ENCODE measurements at places on chromosomes 13 and 19.

DNA sequence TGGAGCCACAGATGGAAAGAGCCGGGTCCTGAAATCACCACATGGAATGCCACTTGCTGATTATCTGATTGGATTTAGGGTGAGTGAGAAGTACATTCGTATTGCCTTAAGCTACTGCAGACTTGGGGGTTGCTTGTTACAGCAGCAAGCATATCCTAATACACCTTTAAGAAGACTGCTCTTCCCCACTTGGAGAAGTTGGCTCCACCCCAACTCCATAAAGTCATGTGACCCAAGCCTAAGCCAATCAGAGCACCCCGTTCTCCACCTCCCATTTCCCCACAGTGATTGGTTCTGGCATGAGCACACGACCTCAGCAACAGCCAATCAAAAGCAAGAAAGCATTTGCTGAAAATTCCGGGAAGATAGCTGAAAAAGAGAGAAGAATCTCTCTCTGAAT, 23.1 kb downstream of the CACNA1A start:
- no peak for DNase-seq

DNA sequence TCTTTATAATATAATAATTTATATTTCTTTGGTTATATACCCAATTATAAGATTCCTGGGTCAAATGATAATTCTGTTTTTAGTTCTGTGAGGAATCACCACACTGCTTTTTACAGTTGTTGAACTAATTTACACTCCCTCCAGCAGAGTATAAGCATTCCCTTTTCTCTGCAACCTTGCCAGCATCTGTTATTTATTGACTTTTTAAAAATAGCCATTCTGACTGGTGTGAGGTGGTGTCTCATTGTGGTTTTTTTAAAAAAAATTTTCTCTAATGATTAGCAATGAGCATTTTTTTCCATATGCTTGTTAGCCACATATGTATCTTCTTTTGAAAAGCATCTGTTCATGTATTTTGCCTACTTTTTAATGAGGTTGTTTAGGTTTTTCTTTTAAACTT, 122.2 kb downstream of the ZNF486 start:
- DNase-seq = no peak

DNA sequence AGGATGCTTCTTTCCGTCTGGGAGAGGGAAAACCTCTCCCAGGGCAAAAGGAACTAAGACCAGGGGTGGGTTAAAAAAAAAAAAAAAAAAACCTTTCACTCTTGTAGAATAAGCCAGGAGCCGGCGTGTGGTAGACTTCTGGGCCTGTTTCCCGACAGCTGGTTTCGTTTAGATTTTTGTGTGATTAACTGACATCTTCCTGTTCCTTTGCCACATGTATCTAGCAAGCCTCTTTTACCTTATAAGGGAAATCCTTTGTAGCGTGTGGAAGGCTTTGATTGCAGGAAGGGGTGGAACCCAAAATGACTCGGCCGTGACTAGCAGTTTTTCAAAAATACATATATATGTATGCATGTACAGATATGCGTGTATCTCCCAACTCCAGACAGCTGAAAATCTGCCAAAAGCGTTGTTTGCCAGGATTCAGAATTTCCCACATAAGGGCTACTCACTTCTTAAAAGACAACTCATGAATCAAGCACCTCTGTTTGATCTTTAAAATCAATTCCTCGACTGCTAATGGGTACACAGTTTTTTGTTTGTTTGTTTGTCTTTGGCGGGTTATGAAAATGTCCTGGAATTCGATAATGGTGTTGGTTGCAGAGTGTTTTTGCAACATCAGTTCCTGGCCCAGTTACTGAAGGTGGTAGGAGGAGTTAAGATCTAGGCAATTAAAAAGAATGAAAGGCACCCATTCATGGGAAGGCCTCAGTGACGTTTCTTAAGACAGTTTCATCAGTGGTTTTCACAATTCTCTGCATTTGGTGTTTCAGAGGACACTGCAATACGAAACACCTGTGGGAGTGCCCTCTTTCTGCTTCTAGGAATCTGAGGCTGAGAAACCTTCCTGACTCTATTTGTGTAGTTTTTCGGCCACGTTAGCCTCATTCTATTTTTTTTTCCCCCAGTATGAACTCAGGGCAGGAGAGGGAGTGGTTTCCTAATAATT, 2.7 kb downstream of the TPM4 start:
- DNase-seq = no peak

GRCh38 chr19:44671400-44671799, at the start of gene CEACAM19:
CEACAM19 (plus strand) TSS chr19:44671482; CDS start chr19:44671932, 450 bp downstream.
- DNase-seq = no peak

DNA sequence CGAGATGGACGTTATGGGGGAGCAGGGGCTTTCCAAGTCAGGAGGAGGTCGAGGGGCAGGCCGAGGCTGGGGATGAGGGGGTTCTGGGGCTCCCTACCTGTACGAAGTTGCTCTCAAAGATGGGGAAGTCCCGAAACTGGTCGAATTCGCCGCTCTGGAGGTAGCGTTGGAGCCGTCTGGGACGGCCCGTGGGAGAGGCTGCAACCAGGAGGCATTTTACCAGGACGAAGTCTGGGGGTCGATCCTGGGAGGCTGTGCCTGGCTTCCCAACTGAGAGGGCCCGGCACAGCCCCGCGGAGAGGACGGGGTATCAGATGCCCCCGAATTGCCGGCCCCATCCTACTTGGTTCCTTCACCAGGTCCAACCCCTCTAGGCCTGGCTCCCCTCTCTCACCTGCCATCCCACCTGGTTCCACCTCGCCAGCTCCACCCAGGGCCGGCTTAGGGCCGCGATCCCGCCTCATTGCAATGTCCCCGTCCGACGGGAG, 527 bp upstream of the EMC10 start:
- no peak for DNase-seq

- no peak for DNase-seq
Observed at GRCh38 chr13:28117689-28118377, 17.5 kb upstream of the FLT3 start.

DNA sequence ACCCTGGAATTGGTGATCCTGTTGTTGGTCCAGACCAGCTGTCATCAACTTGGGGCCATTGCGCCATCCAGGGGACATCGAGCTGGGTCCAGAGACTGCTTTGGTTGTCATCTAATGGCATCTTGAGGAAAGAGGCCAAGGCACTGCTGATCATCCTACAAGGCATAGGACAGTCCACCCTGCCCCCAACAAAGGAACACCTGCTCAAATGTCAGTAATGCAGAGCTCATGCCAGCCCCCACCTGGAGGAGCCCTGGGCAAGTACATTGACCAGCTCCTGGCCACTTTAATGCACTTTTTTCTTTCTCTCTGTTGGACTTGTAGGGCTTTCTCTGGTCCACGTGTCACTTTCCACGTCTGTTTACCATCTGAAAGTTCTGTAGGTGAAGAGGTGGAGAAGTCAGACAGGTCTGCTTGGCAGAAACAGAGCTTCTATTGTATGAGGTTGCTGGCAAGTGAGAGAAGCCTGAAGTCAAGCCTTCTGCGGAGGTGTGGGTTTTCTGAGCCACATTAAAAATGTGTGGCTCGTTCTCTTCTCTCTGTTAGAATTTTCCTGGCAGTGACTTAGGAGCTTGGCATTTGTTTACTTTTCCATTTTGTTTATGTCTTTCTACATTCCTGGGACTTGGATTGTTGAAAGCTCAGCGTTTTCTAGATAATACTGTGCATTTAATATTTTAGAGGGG, 124.0 kb upstream of the RNF113B start:
- no peak for DNase-seq

DNA sequence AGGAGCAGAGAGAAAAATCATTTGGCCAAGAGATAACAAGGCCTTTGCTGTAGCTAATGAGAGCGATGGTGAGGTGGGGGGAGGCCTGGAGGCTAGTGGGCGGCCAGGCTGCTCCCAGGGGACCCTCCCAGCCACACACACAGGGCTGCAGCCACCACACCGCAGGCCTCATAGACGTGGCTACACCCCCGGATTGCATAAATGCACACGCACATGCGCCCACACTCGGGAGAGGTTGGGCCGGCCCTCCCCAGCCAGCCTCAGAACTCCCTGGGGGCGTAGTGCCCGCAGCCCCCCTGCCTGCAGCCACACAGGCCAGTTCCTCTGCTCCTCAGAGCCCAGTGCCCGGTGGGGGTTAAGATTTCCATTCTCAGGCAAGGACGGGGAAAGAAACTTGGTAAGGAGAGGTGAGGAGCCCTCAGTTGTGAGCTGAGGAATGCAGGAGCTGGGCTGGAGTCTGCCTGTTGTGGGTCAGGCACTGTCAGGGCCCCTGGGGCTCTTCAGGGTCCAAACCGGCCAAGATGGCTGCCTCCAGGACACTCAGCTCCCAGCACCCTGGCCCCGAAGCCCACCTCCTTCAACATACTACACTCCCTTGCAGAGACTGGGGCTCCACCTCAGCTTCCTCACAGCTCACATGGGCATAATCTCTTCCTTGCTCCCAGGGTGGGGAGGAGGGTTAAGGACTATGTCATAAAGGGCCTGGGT, 8.0 kb downstream of the PTH2 start:
- no peak for DNase-seq

DNA sequence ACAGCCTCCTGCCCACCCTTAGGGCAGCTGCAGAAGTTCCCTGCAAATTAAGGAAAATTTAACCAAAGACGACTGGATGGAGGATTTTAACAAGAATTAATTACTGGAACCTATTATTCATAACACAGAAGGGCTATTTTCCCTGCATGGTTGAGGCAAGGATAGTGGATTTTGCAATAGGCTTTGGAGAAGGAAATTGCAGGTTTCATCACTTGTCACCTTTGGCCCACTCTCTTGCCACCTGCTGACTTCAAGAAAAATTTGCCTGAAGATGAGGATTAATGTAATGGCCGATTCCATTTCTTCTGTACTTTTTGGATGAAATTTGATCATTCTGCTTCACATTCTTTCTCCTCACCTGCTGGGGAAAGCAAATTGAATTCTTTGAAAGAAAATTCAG, 261.7 kb downstream of the FGF9 start:
- DNase-seq = no peak

DNA sequence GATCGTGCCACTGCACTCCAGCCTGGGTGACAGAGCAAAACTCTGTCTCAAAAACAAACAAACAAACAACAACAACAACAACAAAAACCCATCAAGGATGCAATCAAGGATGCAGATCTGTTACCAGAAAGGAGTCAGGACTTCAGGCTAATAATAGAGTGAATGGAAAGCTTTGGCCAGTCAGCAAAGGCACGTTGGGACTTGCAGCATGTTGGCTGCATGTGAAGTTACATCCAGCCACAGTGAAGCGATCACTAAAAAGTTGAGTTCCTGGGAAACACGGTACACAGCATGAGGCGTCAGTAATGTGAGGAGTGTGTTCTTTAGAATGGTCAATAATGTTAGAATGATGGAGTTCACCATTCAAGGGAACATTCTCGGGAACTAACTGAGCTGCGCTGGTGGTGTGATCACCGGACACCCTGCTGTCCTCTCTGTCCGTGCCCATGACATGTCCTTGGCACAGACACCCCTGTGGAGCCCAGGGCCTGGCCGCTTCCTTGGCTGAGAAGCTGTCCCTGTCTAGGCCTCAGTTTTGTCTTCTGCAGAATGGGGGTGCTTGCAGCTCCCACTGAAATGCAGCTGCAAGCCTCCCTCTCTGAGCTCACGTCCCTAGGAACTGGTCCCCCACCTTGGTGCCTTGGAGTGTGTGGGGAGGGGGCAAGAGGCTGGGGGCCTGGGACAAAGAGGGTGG, 2.3 kb upstream of the LGALS7B start:
- DNase-seq = no peak

GRCh38 chr19:6066661-6067646, 43.3 kb downstream of the RFX2 start:
- peak; percentile 85 for DNase-seq

DNA sequence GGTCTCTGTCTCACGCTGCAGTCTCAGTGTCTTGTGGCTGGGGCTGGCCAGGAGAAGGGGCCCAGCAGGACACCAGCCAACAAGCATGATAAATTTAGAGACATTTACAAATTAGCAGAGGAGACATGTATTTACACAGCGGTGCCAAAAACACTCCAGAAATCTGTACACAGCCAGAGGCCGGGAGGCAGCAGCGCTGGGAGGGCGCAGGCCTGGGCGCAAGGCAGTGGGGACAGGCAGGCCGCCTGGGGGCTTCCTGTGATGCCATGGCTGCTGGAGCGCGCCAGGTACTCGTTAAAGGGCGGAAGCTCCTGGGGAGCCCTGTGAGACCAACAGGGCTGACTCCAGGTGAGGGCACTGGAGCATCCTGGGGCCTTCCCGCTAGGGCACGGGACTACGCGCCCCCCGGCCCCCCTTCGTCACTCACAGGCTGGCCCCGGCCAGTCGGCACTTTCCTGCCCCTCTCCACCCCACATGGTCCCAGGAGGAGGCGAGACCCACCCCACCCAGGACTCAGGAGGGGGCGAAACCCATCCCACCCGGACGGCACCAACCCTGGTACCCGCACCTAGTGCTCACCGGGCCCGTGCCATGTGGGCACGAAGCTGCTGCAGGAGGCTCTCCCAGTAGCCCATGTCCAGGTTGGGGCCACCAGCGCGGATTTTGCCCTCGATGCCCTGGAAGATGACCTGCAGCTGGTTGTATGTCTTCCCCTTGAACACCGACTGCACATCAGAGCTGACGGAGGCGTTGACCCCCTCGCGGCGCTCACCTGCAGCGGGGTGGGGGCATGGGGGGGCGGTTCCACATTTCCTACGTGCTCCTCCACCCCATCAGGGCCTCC, 7.4 kb upstream of the TBXA2R start:
- DNase-seq = no peak

- DNase-seq = no peak
Observed at GRCh38 chr19:40521276-40521675, 54.5 kb downstream of the SPTBN4 start.

GRCh38 chr19:48636859-48637448, at the start of gene DBP:
DBP (minus strand) TSS chr19:48637379; CDS start chr19:48636994, 385 bp downstream.
- DNase-seq = peak; percentile 56

DNA sequence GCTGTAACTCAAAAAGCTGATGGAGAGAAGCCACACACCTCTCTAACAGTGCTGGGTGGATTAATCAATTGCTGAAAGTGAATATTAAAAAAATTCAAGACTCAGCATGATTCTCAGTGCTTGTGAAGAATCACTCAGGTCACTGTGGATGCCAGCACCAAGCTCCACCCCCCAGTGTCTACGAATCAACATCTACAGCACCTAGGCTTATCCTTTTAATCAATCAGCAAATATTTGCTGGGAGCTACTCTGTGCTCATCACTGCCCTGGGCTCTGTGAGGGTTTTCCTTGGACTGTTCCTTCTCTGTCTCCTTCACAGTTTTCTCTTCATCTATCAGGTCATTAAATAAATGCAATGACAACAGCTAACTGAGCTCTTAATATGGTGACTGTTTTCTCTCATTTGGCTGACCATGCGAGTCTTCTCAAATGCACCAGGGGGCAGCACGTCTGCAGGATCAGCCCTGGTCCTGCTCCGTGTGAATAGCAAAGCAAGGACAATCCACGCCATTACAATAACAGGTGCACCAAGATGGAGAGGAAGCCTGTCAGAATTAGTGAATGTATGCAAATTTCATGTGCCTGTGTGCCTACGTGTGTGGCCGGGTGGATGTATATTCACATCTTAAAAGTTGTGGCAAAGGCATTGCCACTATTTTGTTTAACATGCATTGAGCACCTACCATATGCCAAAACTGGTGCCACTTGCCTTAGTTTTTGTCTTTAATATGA, 14.6 kb upstream of the C13orf42 start:
- DNase-seq = peak; percentile 60

DNA sequence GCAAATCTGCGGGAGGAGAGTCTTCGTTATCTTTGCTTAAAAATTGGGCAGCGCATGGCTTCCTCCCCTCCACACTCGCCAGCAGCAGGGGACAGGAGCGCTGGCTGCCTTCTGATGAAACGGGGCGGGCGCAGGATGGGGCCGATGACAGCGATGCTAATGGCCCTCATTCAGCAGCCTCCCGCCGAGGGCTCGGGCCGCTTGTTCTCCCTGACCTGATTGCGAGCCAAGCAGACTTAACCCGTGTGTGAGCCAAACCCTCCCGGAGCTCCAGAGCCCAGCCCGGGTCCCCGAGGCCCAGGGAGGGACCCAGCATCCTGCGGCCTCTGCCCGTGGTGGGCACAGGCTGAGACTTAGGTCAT, 90.3 kb downstream of the KDM4B start:
- DNase-seq = no peak
